CD4-positive, alpha-beta T cell treated with Interleukin-2 at 100 ng/mL for 4 hours (primary cell): ENCODE measurements at places on chromosomes 2 and 18.

- no peak for DNase-seq
Measured at GRCh38 chr2:66547887-66548286, 113.0 kb downstream of the MEIS1 start.

DNA sequence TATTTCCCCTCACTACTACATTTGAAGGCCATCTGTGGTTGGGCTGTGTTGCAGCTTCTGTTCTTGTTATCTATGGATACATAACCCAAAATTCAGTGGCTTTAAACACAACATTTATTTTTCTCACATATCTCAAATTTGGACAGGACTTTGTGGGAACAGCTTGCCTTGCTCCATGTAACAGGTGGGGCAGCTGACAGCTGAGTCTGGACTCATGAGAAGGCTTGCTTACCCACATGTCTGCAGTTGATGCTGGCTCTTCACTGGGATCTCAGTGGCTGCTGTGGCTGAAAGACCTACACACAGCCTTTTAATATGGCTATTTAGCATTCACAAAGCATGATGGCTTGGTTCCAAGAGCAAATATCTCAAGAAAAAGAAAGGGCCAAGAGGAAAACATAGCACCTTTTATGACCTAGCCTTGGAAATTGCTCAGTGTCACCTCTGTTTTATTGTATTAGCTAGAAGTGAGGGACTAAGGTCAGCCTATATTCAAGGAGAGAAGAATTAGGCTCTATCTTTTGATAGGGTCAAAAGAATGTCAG, 296.8 kb upstream of the ZNF521 start:
- DNase-seq: no peak

DNA sequence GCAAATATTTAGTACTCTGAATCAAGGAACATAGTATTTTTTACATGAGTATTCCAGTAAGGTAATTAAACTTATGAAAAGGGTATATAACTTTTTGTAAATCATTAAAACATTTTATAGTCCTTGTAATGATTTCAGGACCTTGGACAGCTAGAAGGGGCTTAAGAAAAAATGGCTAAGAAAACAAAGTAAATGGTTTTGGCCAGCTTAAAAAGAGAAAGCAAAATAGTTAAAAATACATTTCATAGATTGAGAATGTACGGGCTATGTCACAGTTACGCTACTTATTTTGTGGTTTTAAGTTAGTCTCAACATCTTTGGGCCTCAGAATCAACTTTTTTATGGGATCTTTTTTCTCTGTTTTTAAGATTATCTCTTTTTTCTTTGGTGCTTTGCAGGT, 26.7 kb downstream of the POLI start:
- no peak for DNase-seq

DNA sequence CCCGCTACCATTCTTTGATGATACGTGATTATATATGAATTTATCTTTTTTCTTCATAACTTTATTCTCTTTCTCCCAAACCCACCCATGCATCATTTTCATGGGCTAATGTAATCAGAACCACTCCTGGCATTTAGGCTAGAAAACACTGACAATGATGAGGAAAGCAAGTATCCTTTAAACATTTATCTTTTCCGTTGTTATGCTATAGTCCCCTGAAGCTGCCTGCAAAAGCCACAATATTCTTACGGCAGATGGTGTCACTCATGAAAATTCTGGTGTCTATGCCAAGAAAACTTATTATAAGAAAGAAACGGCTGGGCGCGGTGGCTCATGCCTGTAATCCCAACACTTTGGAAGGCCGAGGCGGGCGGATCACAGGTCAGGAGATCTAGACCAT, 221.8 kb upstream of the CTAGE1 start:
- DNase-seq: no peak

DNA sequence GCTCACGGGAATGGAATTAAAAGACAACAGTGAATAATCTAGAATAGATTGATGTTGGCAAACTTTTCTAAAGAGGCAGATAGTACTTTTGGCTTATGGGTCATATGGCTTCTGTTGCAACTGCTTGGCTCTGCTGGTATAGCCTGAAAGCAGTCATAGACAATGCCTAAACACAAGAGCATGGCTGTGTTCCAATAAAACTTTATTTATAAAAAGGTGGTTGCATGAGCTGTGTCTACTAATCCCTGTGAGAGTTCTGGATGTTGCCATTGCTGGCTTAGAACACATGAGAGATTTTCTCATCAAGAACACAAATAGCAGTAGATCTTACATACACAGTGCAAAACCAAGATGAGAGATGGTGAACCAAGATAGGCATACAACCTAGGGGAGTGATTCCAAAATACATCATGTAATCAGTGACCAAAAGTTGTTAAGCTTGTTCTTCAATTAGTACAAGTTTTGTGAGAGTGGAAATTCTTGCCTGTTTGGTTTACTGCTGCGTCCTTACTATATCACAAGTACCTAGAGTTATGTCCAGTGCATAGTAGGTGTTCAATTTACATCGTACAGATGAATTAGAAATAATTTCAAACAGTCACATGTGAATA, 380.0 kb downstream of the METTL4 start:
- DNase-seq: no peak

DNA sequence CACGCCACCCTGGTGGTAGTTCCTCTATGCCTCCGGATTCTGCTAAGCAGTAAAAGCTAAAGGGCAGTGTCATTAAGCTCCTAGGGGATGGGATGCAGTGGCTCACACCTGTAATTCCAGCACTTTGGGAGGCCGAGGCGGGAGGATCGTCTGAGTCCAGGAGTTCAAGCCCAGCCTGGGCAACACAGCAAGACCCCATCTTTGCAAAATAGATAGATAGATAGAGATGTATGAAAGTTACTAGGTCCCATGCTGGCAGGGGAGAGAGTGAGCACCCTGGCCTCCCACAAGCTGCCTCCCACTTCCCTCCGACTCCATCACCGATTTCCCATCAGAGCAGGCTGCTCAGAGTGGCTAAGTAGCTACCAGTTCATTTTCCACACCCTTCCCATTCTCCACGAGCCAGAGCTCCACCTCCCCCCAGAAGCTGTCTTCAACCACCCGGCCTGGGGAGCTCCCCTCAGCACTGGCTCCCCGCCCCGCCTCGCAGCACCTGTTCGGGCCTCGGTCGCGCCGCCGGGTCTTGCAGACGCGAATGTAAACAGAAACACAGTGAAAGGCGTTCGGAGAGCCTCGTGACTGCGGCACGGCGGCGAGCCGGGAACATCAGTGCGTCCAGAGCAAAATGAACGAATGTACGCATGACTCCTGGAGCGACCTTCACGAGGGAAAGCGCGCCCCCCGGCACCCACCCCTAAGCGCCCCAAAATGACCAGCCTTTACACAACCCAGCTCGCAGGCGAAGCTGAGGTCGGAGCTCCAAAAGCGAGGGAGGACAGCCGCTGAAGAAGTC, 598 bp upstream of the CEP68 start:
- DNase-seq: no peak

GRCh38 chr2:241571821-241572620, 13.5 kb downstream of the BOK start:
- DNase-seq: no peak

GRCh38 chr18:32308493-32309120, 118.8 kb downstream of the MEP1B start:
- no peak for DNase-seq

DNA sequence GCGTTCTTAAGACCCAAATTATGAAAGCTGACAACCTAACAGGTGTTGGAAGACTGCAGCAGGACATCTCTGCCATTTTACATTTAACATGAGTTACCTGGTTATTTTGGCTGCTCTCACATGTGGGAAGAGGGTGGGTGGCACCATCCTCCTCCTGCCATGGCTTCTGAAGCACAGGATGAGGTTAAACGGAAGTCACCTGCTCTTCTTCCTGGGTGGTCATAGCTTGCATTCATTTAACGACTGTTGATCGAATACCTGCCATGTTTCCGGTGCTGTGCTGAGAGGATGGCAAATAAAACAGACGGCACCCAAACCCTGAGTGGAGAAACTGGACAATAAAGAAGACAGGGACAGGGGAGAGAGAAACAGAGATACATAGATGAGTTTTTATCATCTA, 118.0 kb downstream of the RHBDD1 start:
- DNase-seq: no peak

DNA sequence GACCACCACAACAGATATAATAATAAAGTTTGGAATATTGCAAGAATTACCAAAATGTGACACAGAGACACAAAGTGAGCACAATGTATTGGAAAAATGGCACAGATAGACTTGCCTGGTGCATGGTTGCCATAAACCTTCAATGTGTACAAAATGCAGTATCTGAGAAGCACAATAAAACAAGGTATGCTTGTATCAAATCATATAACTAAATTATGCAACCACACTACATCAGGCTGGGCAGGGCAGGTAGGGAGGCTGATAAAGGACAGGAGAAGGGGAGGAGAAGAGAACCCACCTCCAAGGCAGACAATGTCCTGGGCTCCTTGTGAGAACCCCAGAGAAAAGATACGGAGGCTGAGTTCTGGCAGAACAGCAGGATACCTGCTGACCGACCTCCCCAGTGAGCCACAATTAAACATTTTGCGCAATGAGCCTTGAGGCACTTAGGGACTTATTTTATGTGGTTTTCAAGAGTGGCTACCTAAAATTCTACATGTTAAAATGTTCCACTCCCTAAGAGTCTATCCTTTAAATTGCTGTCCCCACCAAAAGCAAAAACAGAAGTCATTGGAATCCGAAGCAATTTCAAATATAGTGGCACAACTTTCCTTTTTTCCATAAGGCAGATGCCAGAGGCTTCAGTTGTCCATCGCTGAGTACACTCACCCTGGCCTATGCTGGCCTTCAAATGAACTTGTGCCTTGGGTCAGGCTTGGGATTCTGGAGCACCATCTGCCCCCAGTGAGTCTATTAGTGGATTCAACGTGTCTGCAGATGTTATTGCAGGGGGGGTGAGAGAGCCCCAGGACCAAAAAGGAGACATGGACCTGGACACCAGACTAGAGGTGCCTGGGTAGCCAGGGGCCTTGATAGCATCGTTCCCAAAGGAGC, 16.8 kb downstream of the WDFY1 start:
- no peak for DNase-seq

GRCh38 chr2:3644246-3644525, 13.8 kb upstream of the ALLC start:
- no peak for DNase-seq

GRCh38 chr2:160513120-160513519, 19.5 kb upstream of the RBMS1 start:
- no peak for DNase-seq

DNA sequence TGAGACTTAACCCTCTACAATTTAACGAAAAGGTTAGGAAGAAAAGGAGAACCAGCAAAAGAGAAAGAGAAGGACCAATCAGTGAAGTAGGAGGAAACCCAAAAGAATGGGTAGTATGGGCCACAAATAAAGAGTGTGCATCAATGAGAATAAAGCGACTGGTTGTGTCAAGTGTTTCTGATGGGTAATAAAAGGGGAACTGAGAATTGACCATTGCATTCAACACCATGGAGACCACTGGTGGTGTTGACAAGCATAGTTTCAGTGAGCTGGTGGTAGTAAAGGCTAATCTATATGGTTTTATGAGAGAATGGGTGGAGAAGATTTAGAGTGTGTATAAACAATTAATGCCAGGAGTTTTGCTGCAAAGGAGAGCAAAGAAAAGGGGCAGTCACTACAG, 75.4 kb downstream of the CSRNP3 start:
- no peak for DNase-seq

DNA sequence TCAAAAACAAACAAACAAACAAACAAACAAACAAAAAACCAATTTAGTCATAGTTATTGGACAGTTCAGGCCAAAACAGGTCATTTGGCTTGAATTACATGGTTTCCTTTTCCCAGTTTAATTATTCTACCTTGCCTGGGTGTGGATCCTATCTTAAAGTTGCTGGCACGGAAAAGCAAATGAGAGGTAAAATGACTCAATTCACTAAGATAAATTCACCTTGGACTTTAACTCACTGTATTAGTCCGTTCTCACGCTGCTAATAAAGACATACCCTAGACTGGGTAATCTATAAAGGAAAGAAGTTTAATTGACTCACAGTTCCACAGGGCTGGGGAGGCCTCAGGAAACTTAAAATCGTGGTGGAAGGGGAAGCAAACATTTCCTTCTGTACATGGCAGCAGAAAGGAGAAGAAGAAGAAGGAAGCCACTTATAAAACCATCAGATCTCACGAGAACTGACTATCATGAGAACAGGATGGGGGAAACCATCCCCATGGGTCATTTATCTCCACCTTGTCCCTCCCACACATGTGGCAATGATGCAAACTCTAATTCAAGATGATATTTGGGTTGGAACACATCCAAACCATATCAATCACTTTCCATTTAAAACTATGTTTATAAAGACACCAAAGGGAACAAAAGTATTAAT, 22.5 kb upstream of the TRAPPC8 start:
- DNase-seq: no peak

- no peak for DNase-seq
Measured at GRCh38 chr2:114119862-114120261, 230.0 kb downstream of the ACTR3 start.

DNA sequence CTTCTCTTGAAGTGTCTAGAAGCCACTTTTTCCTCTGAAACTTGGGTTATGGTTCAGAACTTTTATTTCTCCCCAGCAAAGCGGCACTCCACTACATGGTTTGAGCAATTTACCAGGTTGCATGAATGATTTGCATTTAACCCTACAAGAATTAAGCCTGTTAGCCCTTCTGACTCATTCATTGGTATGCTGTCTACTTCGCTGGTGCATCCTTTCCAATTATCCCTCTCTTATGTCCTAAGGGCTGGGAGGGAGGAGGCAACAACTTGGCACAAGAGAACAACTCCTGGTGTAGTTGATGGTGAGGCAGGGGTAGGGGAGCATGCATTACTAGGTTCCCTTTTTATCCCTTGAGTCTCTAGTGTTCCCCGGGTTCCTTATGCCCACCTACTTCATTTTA, 293.4 kb upstream of the MEX3C start:
- DNase-seq: no peak

DNA sequence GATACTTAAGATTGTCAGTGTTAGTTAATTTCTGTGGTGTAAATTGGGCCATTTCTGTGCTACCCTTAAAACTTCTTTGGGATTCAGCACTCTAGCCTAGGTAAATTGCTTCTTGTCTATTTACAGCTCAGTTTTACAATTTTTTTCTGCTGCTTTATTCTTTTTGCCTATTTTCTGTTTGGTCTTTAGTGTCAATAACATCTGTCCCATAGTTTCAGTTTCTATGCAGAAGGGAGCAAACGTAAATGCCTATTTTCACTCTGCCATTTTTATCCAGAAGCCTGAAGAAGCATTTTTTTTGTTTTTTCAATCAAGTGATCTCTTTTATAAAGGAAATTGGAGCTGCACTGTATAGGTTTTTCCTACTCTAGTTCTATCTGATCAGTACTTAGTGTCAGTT, 564.9 kb upstream of the MEX3C start:
- no peak for DNase-seq

- no peak for DNase-seq
Measured at GRCh38 chr2:137336067-137336466, 570.7 kb downstream of the THSD7B start.

GRCh38 chr2:179273461-179273962, 8.9 kb upstream of the SESTD1 start:
- DNase-seq: no peak

DNA sequence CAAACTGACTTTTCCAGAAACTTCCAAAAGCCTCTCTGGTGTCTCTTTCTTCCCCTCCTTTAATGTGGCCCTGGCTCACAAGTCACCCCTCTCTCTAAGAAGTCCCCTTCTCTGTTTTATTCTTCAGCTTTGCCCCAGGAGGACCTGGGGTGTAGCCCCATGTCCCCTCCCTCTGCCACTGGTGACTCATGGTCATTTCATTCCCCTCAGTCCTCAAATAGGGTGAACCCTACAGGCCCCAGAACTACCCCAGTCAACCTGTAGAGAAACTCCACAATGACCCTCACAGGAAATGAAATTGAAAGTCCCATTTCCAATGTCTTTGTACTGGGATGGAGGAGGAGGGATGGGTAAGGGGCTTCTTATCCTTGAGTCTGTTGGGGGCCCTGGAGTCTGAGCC, 6.2 kb upstream of the SPEG start:
- no peak for DNase-seq
